Stimulated activated CD4-positive, alpha-beta T cell treated with anti-CD3 and anti-CD28 coated beads, Interleukin-15, amount 100 ng/mL, for 1 hour (primary cell): ENCODE measurements at places on chromosomes 11 and 22.

DNA sequence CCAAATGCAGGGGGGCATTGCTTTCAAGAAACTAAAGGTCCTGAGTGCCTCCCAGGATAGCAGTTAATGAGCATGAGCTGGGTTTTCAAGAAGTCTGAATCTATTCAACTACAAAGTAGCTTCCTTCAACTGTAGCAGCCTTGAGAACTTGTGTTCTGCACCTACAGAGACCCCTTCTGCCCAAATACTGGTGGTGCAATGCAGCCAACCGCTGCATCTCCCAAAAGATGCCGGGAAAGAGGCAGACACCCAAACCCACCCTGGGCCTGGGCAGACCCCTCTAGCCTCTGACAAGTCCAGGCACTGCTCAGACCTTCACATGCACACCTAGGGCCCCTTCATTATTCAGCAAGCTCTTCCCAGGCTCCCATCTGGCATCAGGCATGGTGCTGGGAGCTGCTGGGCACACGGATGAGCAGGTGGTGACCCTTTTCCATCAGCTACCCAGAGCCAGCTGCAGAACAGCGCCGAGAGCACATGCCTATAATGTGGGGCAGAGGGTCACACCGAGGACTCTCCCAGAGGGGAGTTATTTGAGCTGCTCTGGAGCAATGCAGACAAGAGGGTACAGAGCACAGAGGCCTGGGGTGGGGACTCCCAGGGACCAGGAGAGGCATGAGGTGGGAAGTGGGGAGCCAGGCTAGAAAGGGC is 44.9 kb upstream of the ETS1 start:
- no peak for DNase-seq

DNA sequence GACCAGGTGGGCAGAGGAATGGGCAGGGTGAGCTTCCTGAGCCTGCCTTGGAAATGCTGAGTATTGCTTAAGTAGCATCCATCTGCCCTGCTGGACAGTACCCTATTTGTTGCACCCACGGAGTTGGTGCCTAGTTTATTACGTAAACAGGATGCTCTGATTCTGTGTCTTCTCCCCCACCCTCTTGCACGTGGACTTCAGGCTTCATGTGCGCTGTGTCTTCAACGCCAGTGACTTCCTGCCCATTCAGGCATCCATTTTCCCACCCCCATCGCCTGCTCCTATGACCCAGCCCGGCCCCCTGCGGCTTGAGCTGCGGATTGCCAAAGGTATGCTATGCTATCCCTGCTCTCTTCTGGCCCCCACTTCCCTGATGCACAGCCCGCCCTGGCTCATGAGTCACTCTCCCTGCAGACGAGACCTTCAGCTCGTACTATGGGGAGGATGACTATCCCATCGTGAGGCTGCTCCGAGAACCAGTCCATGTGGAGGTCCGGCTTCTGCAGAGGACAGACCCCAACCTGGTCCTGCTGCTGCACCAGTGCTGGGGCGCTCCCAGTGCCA is 5.7 kb downstream of the ZP1 start:
- no peak for DNase-seq

DNA sequence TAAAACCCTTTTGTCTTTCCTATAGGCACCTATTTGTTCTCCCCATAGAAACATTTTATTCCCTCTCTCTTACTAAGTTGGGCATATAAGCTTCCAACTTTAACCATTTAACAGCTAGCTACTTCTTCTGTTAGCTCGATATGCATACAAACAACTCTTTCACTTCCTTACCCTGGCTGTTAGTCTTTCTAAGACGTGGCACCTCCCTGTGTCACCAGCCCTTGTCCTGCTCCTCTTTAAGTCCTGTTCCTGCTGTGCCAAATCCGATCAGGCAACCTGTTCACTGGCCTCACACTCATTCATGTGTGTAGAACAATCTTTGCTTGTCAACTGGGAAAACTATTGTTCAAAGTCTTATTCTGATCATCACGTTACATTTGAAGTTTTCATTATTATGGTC is 1376.1 kb upstream of the TENM4 start:
- DNase-seq = no peak

DNA sequence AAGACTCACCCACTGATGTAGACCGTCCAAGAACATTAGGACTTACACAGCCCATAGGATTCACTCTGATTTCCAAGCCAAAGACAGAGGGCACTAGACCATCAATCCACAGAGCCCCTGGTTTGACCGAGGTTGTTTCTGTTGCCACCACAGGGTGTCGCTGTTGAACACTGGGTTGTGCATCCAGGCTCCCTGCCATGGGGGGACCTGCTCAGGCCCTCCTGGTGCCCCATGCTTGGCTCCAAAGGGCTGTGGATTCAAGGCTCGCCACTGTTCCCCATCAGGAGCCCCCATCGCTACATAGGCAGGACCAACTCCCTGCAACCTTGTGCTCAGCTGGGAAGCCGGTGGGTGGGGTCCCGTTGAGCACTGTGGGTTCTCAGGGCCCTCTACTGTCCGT is 128.0 kb upstream of the ANO1 start:
- DNase-seq = no peak

- no peak for DNase-seq
Observed at GRCh38 chr11:75344761-75345454, 6.6 kb downstream of the ARRB1 start.

- DNase-seq = no peak
Observed at GRCh38 chr11:67522844-67523555, at the start of gene CABP2. CABP2 (minus strand) TSS chr11:67523446; CDS start chr11:67523326, 120 bp downstream.

GRCh38 chr22:20577549-20577975 is 70.2 kb downstream of the MED15 start:
- DNase-seq = no peak

DNA sequence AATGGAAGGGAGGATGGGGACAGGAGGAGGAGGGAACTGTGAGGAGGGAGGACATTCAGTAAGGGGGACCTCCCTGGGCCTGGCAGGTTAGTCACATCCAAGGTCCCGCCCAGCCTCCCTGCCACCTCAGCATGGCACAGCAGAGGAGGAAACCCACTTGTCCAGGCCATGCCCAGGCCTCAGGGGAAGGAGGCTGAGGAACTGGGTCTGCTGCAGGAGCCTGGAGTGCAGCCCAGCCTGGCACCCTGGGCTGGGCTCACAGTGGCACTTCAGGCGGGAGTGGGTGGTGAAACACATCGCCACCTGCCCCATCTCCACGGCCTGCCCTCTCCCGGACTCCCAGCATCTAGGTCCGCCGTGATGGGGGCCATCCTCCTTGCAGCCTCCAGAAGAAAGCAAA is 17.2 kb upstream of the KLHL35 start:
- no peak for DNase-seq

GRCh38 chr11:111549196-111549868 is 8.8 kb downstream of the LAYN start:
- no peak for DNase-seq

DNA sequence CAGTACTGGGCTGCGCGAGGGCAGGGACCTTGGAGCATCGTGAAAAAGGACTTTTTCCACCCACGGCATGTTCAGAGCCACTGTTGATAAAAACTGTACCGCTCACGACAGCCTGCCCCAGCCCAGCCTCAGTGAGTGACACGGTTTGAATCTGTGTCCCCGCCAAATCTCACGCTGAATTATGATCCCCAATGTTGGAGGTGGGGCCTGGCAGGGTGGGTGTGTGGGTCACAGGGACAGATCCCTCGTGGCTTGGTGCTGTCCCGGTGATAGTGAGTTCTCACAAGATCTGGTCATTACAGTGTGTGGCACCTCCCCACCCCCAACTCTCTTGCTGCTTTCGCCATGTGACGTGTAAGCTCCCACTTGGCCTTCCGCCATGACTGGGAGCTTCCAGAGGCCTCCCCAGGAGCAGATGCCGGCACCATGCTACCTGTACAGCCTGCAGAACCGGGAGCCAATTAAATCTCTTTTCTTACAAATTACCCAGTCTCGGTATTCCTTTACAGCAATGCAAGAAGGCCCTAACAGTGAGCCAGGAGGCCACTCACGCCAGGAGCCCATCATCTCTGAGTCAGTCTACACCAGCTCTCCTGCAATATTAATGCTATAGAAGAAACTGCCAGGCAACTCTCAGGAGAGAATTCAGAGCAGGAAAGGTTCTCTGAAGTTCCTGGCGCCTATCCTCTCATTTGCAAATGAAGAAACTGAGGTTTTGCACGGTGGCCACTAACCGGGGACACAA is 1.3 kb downstream of the TOLLIP start:
- DNase-seq = no peak

GRCh38 chr22:49092716-49093115 is 735.0 kb downstream of the BRD1 start:
- no peak for DNase-seq

- no peak for DNase-seq
Observed at GRCh38 chr11:130049328-130049771, 20.3 kb upstream of the APLP2 start.

- DNase-seq = no peak
Observed at GRCh38 chr11:117171404-117172061, 7.0 kb upstream of the SIDT2 start.

DNA sequence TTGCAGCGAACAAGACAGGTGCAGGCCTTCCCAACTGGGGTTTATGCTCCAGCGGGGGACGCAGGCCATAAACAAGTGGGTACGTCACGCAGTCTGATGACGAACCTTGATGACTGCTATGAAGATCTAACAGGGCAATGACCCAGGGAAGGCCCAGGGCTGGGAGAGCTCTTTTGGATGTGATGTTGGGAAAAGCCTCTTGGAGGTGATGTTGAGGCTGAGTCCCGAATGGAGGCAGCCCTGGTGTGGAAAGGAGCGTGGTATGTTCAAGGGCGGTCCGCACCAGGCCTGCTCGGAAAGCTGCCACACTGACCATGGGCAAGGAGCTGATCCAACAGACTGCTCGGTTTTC is 5.8 kb downstream of the FADS2 start:
- DNase-seq = no peak

DNA sequence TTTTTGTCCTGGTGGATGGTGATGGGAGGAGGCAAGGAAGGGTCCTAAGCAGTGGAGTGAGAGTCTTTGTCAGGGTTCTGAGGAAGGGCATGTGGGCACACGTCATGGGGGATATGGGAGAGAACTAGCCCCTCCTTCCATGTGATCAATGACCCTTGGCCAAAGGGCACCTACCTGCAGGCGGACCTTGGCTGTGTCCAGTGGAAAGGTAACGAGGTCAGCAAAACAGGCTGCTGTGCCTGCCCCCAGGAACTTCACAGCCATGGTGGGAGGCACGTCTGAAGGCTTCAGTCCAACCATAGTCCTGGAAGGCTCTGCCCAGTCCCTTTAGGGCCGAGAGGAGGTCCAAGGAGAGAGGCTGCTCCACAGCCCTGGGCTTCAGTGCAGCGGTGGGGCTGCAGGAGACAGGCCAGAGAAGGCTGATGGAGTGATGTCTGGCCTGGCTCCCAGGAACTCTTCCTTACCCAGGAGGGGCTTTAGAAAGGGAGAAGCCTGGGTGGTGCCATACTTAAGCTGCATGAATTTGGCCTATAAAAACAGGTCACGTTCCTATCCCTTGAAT is 2.1 kb downstream of the UCP3 start:
- no peak for DNase-seq

- DNase-seq = no peak
Observed at GRCh38 chr22:32286290-32286840, 31.2 kb upstream of the SLC5A4 start.

DNA sequence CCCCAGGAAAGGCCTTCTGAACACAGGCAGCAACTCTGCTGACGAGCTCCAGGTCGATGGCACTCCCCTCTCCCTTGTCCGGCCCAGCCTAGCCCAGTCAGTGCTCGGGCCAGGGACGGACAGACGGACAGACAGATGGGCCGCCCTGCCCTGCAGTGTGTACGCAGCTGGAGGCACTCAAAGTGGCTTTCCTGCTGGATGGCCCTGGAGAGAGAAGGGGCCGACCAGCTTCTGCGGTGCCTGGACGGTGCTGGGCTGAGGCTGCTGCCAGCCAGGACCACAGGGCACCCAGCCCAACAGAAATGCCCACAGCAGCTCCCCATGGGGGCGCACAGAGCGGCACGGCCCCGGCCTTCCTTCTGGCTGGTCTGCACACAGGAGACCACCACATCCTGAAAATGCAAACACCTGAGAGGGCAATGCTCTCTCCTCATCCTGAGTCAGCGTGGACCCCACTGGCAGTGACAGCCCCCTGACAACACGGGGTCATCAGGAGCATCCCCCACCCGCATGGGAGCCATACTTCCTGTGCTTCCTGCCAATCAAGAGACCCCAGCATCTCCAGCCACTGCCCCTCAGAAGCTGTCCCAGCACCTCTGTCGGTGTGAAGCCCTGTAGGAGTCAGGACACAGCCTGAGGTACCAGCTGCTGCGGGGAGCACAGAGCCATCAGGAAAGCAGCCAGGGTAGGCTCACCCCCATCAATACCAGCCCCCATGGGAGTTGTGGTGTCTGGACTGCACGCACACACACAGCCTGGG is 692 bp upstream of the MOB2 start:
- no peak for DNase-seq

GRCh38 chr11:18696638-18697225 is 1.8 kb upstream of the TMEM86A start:
- no peak for DNase-seq

DNA sequence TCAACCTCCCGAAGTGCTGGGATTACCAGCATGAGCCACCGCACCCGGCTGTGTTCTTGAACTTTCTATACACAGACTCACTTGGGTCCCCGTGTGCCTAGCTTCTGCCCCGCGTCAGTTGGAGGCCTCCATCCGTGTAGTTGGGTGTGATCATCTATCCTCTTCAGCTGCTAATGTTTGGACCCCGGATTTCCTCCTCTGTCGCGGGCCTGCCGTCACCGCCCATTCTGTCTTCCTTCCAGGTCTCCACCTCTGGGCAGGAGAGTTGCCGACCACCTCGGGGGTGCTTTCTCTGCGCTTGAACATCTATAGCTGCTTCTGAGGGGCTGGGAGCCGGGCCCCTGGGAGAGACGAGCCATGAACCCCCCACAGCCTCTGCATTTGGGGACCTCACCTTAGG is 5.5 kb downstream of the CDC42EP1 start:
- DNase-seq = no peak

- DNase-seq = no peak
Observed at GRCh38 chr22:49327411-49328117, 500.1 kb downstream of the BRD1 start.
